ENCODE measurements at places on chromosomes 7 and 10. TPM values are rescaled to one million over a fixed set of nuclear protein-coding genes. Genes with fewer than 3 reads are reported as not detected.

DNA sequence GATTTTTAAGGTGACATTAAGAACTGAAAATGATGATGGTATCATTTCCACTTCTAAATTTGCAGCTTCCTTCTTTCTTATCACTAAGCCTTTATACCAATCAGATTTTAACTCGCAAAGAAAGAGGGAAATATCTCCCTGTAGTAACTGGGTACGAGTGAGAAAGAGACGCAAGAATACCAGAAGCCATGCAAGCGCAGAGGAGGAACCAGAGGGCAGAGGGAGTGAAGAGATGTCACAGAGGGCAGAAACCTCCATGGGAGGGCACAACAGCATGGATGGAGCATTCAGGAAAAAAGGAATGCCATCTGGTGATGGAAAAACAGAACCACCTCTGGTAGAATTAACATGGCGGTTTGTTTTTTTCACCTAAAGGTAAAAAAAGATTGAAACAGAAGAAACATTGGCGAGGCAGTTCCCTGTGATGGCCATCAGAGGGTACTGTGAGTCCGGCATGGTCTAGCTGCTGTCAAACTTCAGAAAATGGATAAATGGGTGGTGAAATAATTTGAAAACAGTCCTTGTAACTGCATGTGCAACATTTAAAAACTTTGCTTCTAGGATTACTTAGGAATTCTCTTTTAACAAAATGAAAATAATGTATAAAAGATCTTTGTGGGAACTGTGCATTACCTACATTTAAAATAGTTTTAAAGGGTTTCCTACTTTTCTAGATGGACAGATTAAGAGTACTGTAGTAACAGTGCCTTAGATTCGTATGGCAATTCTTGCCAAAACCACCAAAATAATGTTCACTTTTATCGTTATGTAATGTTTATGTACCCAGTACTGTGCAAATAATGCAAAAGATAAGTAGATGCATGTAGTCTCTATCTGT, 91.8 kb downstream of the ARHGAP12 start:
- DNase-seq, result no peak

- no peak for DNase-seq
Observed at GRCh38 chr10:12600652-12601051, 251.3 kb downstream of the CAMK1D start.

GRCh38 chr10:70540089-70540788, 61.7 kb downstream of the PALD1 start:
- DNase-seq, result no peak

DNA sequence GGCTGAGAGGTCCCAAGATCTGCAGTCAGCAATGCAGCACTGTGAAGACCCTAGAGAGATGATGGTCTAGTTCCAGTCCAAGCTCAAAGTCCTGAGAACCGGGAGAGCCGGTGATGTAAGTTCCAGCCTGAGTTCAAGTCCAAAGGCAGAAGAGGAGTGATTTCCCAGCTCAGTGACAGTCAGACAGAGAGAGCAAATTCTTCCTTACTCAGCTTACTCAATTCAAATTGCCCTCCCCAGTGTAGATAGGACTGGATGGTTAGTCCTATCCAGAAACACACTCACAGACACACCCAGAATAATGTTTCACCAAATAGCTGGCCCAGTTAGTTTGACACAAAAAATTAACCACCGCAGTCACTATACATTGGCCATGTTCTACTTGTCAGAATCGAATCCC, 185.5 kb upstream of the MYO3A start:
- no peak for DNase-seq

DNA sequence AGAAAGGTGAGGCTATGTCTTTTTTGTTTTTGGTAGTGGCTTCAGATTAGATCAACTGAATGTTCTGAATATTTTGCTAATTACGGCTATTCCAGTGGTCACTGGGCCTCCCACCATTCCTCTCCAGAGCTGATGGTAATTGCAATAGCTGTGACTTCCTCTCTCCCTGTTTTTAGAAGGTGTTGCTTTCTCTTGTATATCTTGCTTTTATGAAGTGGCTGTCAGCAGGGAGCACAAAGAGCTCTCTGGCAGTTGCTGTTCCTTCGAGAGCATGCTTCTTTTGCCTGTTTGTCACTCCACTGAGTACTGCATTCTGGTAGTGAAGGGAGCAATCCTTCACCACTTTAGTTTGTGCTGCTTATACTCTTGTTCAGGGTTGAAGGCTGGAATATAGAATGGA, 133.3 kb downstream of the EXOC4 start:
- no peak for DNase-seq

GRCh38 chr10:92822060-92822634, 26.2 kb upstream of the EXOC6 start:
- peak; percentile 66 for DNase-seq

DNA sequence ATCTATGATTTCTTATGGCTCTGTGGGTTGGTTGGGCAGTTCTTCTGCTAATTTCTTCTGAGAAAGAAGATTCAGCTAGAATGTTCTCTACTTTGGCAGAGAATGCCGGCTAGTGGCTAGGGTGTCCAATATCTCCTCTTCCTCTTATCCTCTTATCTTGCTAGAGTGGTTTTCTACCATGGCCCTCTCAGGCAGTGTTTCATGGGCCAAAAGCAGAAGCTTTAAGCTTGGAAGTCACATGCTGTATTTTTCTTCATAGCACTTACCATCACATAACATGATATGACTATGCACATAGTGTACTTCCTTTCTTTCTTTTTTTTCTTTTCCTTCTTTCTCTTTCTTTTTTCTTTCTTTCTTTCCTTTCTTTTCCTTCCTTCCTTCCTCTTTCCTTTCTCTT, 140.0 kb downstream of the ITGB8 start:
- DNase-seq, result no peak

GRCh38 chr7:1160670-1161021, 650 bp upstream of the ZFAND2A start:
- DNase-seq, result no peak

The SFXN3 gene
- 25.4 TPM for polyA plus RNA-seq

GRCh38 chr7:14389595-14389994, 400.1 kb upstream of the ETV1 start:
- no peak for DNase-seq

GRCh38 chr10:84155521-84155920, 16.2 kb downstream of the GHITM start:
- DNase-seq, result no peak

Data from muscle of leg (tissue), 16 donors.